Activated CD4-positive, alpha-beta T cell treated with anti-CD3 and anti-CD28 coated beads, Interleukin-2, amount 50 U/mL, for 24 hours (primary cell): ENCODE measurements at places on chromosomes 7 and 10.

- no peak for DNase-seq
Measured at GRCh38 chr7:47890125-47890524, 58.1 kb downstream of the PKD1L1 start.

DNA sequence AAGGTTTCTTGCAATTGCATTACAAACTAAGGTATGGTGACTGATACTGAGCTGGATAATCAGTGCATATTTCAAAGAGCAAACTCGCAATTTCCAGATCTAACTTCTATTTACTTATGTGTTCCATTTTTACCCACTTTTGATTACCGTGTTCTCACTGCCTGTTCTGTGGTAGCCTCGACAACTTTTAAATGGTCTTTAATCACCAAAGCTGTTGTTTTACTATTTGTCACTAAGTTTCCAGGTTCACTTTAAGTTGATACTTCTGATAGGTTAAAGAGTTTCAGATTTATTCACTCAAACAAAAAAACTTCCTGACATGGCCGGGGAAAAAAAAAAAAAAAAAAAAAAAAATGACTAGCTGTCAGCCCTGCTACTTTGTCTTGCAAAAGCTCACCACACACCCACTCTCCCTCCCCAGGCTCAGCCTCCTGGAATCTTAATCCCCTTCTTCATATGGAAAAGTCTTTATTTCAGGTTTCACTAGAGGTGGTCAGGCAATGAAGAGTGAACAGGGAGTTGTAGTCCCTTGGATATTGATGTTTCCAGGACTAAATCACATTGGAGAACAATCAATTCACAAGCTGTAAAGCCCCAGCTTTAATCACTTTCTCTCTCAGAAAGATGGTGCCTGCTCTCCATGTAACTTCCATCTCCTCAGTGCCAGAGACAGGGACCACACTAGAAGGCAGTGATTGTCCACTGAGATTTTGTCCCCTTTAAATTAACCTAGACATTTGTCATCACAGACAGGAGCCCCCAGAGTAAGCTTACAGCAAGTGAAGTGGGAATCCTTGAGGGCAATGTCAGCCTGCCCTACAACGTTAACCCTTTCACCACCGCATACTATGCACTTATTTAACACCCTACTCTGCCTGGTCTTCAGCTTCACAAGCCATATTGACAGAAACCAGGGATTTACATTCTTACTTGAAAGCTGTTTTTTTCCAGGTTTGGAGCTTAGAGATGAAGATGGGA is 749.1 kb upstream of the SORCS1 start:
- DNase-seq = no peak

- DNase-seq = no peak
Measured at GRCh38 chr10:28959850-28960501, 282.7 kb downstream of the BAMBI start.

DNA sequence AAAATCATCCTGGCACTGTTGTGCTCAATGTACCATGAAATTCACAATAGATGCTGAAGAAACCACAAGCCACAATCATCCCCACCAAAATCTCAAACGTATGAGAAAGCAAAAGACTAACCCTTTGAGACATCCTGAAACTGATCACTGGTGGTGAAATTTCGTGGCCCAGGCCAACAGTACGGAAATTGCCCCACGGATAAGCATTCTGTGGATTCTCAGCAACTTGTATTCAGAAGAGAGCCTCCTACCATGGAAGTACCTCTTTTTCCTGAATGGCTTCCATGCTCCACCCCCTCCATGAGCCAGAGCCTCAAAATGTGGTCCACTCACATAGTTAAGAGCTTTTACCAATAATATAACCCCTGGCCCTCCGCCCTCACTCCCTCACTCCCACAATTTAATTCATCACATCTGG is 163.9 kb upstream of the AUTS2 start:
- no peak for DNase-seq
